Astrocyte (in vitro differentiated cells and primary cell): ENCODE measurements at places on chromosomes 16 and 17.

- no peak overlapping the region for H3K4me3 ChIP-seq
- DNase-seq, result no peak
- H3K4me1 ChIP-seq, result no peaks in the 10 kb centered on the region
- H3K36me3 ChIP-seq, result no peaks in the 10 kb centered on the region
- no peaks in the 10 kb centered on the region for H3K27me3 ChIP-seq
Measured at GRCh38 chr16:76081967-76082366, 195.2 kb upstream of the CNTNAP4 start.

- no peaks in the 10 kb centered on the region for H3K27me3 ChIP-seq
- H3K27ac ChIP-seq, result no peak overlapping the region
- H3K4me1 ChIP-seq, result no peaks in the 10 kb centered on the region
Measured at GRCh38 chr16:84662471-84662870, 14.2 kb downstream of the KLHL36 start.

DNA sequence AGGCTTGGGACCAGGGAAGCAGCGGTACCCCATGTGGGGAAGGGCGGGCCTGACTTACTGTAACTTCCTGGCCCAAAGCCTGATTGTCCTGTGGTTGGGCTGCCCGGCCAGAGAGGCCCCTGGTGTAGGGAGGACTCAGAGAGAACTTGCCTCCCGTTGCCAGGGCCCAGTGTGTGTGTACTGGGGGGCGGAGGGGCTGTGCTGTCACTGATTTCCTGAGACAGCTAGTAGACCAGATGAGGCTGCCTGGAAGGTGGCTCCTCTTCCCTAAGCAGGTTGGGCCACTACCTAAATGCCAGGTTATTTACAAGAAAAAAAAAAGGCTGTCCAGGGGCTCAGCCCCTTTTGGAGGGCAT, 16.7 kb downstream of the SOCS3 start:
- peak overlapping the region; percentile 86 for H3K27ac ChIP-seq
- H3K4me3 ChIP-seq, result no peak overlapping the region
- no peaks in the 10 kb centered on the region for H3K27me3 ChIP-seq
- no peaks in the 10 kb centered on the region for H3K36me3 ChIP-seq
- DNase-seq, result peak; percentile 91

GRCh38 chr16:79885320-79885719, 284.8 kb upstream of the MAF start:
- DNase-seq, result no peak
- H3K36me3 ChIP-seq, result no peaks in the 10 kb centered on the region
- H3K4me3 ChIP-seq, result no peak overlapping the region
- H3K27me3 ChIP-seq, result no peaks in the 10 kb centered on the region

GRCh38 chr16:2087748-2088631, 40.2 kb downstream of the TSC2 start:
- H3K27ac ChIP-seq, result no peak overlapping the region
- peaks cover 6% of the 10 kb centered on the region for H3K4me1 ChIP-seq
- no peaks in the 10 kb centered on the region for H3K27me3 ChIP-seq
- no peaks in the 10 kb centered on the region for H3K36me3 ChIP-seq
- DNase-seq, result no peak
- H3K4me3 ChIP-seq, result no peak overlapping the region

DNA sequence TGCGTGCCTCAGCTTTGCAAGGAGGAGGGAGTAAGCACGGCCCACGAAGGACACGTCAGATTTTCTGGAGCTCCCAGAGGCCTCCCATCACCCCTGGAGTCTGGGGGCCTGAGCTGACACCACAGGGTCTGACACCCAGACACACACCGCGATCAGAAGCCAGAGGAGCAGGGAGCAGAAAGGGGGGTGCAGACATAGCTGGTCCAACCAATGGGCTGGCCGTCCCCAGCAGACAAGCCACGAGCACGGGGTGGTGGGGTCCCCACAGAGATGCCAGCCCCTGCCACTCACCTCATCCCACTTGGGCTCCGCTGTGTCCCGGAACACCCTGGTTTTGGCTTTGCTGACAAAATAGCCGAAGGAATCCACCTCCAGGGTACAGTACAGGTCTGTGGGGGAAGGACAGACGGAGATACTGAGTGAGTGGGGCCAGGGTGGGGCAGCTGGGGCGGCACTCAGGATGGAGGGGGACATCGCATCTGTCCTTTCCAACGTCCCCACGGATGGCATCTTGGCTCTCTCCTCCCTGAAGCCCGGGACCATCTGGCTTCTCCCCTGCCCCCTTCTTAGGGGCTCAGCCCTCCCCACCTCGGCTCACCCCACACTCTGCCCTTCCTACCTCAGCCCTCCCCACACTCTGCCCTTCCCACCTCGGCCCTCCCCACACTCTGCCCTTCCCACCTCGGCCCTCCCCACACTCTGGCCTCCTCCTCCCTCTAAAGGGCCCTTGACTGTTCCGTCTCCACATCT, 53.5 kb downstream of the TIMM22 start:
- peaks cover 9% of the 10 kb centered on the region for H3K4me1 ChIP-seq
- peaks cover 10% of the 10 kb centered on the region for H3K36me3 ChIP-seq
- H3K4me3 ChIP-seq, result no peak overlapping the region
- H3K27me3 ChIP-seq, result no peaks in the 10 kb centered on the region

- H3K36me3 ChIP-seq, result peaks cover 34% of the 10 kb centered on the region
- peak overlapping the region; percentile 78 for H3K4me3 ChIP-seq
- H3K27ac ChIP-seq, result peak overlapping the region; percentile 55
- peaks cover 5% of the 10 kb centered on the region for H3K4me1 ChIP-seq
- DNase-seq, result no peak
- no peaks in the 10 kb centered on the region for H3K27me3 ChIP-seq
Measured at GRCh38 chr16:58515871-58516767, 802 bp downstream of the SETD6 start.

DNA sequence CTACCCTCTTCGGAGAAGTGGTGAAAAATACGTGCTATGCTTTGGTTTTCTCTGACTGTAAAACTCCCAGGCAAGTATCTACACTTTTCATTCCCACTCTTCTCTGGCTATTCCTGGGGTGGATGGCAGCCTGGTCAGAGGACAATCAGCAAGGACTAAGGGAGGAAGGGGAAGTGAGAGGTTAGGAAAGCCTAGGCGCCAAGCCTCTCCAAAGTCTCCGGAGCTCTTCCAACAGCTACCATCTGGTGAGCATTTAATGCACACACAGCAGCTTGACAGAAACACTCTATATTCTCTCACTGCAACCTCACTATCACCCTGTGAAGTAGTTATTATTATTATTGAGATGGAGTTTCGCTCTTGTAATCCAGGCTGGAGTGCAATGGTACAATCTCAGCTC, 65.1 kb downstream of the WSCD1 start:
- DNase-seq, result no peak
- no peak overlapping the region for H3K27ac ChIP-seq
- H3K4me1 ChIP-seq, result no peaks in the 10 kb centered on the region
- no peak overlapping the region for H3K4me3 ChIP-seq

DNA sequence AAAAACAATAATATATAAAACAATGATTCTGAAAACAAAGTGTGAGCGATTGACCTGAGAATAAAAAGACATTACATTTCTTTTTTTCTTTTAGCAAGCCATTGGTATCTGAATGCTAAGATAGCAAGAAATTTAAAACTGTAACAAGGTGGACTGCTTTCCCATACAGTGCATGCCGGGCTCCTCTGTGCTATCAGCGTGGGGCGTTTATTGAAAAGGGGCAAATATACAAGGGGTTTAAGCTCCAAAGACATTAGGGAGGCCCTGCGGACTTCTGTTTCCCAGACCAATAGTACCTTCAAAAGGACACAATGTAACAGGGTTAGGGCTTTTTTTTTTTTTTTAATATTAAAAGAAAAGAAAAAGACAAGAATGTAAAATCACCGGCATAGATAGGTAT, 261.3 kb downstream of the ZFHX3 start:
- peak overlapping the region; percentile 97 for H3K27ac ChIP-seq
- no peak for DNase-seq
- no peaks in the 10 kb centered on the region for H3K27me3 ChIP-seq
- H3K4me1 ChIP-seq, result peaks cover 24% of the 10 kb centered on the region
- H3K36me3 ChIP-seq, result no peaks in the 10 kb centered on the region

DNA sequence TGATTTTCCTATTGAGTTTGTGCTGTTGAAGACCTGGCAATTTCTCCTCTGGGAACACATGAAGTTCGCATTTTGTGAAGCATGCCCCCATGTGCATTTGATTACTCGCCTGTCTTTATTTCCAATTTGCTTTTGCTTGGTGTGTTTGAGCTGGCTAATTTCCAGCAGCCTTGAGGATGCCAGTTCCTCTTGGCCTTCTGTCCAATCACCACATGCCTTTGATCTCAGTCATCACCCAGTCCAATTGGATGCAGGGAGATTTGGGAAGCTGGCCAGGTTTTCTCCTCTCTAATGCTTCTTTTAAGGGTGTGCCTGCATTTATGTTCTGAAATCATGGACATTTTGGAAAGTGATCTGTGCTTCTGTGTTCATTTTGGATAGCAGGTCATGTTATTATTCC, 3.8 kb upstream of the TMEM100 start:
- no peaks in the 10 kb centered on the region for H3K27me3 ChIP-seq
- H3K27ac ChIP-seq, result no peak overlapping the region
- no peak overlapping the region for H3K4me3 ChIP-seq
- H3K36me3 ChIP-seq, result no peaks in the 10 kb centered on the region
- H3K4me1 ChIP-seq, result peaks cover 35% of the 10 kb centered on the region
